Ovary (tissue), 10 donors: ENCODE measurements at places on chromosomes 16 and 17. TPM values are rescaled to one million over a fixed set of nuclear protein-coding genes. Genes with fewer than 3 reads are reported as not detected.

Gene DLX4
- total RNA-seq, result not detected

Gene KCNG4
- total RNA-seq, result not detected

Gene CMTM1
- total RNA-seq, result 3.6 TPM

Gene FADS6
- not detected for total RNA-seq

Gene KCNH4
- 0.08 TPM for total RNA-seq

DNA sequence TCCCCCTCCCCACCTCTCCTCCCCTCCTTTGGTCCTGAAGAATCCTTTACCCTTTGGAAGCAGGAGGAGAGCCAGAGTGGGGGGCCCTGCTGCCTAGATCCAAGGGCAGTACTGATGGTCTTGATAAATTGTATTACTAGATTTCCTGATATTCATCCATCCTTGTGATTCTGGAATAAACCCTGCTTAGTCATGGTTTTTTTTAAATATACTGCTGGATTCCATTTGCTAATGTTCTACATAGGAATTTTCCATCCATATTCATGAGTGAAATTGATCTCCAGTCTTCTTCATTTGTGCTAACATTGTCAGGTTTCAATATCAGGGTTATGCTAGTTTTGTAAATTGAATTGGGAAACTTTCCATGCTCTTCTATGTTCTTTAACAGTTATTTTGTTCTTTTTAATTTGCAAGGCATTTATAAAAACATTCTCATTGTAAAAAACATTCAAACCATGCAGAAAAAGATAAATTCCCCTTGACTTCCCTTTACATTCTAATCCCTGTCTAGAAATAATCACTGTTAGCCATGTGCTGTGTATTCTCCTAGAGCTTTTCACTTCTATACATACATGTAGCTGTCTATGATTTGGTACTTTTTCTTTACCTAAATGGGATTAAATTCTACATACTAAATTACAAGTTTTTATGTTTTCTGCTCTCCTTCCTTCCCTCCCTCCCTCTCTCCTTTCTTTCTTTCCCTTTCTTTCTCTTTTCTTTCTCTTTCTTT lies 56.7 kb downstream of the CCDC42 start:
- no peak for DNase-seq
- no peak overlapping the region for H3K4me3 ChIP-seq
- no peaks in the 10 kb centered on the region for H3K27me3 ChIP-seq
- no peak overlapping the region for H3K27ac ChIP-seq
- H3K4me1 ChIP-seq, result no peaks in the 10 kb centered on the region

GRCh38 chr17:58272367-58273280 lies 8.1 kb downstream of the MPO start:
- no peak overlapping the region for H3K27ac ChIP-seq
- DNase-seq, result no peak
- no peaks in the 10 kb centered on the region for H3K27me3 ChIP-seq
- no peaks in the 10 kb centered on the region for H3K36me3 ChIP-seq
- no peak overlapping the region for H3K4me3 ChIP-seq

DNA sequence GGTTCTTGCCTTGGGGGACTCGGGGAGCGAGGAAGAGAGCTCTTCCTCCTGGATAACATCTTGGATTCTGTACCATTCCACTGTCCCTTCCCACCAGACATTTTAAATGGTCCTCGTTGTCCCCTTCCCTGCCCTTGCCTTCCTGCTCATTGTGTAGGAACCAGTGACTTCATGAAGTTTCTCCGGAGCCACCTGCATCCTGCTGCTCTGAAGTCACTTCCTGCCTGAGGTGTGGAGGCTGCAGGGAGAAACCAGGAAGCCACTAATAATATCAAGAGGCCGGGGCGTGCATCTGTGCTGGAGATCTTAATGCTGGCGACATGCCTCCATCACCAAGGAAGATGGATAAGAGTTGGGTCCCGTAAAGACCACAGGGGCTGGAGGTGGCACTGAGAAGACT lies 6.2 kb upstream of the SLC16A13 start:
- DNase-seq, result peak; percentile 28
- H3K4me3 ChIP-seq, result no peak overlapping the region
- H3K36me3 ChIP-seq, result no peaks in the 10 kb centered on the region
- no peaks in the 10 kb centered on the region for H3K4me1 ChIP-seq
- H3K27me3 ChIP-seq, result no peaks in the 10 kb centered on the region

- no peaks in the 10 kb centered on the region for H3K4me1 ChIP-seq
- H3K27ac ChIP-seq, result no peak overlapping the region
- no peak overlapping the region for H3K4me3 ChIP-seq
- DNase-seq, result no peak
- H3K36me3 ChIP-seq, result no peaks in the 10 kb centered on the region
Measured at GRCh38 chr17:74485022-74485743, 18.7 kb downstream of the CD300A start.

GRCh38 chr16:84315422-84315821 lies 20.7 kb downstream of the WFDC1 start:
- H3K4me1 ChIP-seq, result no peaks in the 10 kb centered on the region
- no peak overlapping the region for H3K4me3 ChIP-seq
- no peaks in the 10 kb centered on the region for H3K36me3 ChIP-seq
- DNase-seq, result no peak

- H3K36me3 ChIP-seq, result no peaks in the 10 kb centered on the region
- no peak overlapping the region for H3K4me3 ChIP-seq
- peaks cover 4% of the 10 kb centered on the region for H3K4me1 ChIP-seq
- no peak overlapping the region for H3K27ac ChIP-seq
Measured at GRCh38 chr16:79217375-79218011, 383.0 kb downstream of the MAF start.

DNA sequence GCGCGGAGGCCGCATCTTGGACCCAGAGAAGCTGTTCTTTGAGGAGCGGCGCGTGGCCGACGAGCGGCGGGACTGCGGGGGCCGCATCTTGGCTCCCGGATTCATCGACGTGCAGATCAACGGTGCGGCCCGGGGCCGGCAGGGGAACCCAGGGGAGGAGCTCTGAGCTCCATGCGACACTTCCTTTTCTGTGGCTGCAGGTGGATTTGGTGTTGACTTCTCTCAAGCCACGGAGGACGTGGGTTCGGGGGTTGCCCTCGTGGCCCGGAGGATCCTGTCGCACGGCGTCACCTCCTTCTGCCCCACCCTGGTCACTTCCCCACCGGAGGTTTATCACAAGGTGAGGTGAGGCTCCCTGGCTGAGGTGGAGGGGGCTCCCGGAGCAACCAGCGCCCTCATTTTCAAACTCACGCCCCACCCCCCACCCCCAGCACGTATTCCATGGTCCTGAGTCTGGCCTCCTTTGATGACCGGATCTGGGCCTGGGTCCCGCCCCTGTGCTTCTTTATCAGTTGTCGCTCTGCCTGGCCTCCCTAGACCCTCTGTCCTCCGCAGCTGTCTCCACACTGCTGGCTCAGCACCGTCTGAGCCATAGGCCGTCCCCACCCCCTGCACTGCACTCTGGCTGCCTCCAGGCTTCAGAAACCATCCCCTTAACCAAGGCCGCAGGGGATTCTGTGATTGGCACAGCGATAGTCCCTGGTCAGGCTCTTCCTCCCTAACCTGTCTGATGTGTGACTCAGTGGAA lies 787 bp downstream of the AMDHD2 start:
- H3K27me3 ChIP-seq, result no peaks in the 10 kb centered on the region
- no peaks in the 10 kb centered on the region for H3K36me3 ChIP-seq
- H3K27ac ChIP-seq, result no peak overlapping the region
- peaks cover 27% of the 10 kb centered on the region for H3K4me1 ChIP-seq
- DNase-seq, result no peak

GRCh38 chr16:88920618-88921590 lies 54.4 kb upstream of the PABPN1L start:
- no peaks in the 10 kb centered on the region for H3K27me3 ChIP-seq
- H3K4me3 ChIP-seq, result no peak overlapping the region
- H3K36me3 ChIP-seq, result no peaks in the 10 kb centered on the region
- no peak for DNase-seq

GRCh38 chr17:74863420-74864296 lies 4.0 kb upstream of the GRIN2C start:
- peaks cover 3% of the 10 kb centered on the region for H3K27me3 ChIP-seq
- H3K27ac ChIP-seq, result no peak overlapping the region
- peaks cover 3% of the 10 kb centered on the region for H3K4me1 ChIP-seq
- H3K36me3 ChIP-seq, result no peaks in the 10 kb centered on the region
- H3K4me3 ChIP-seq, result no peak overlapping the region

GRCh38 chr17:31525801-31526549 lies 134.5 kb downstream of the RAB11FIP4 start:
- no peaks in the 10 kb centered on the region for H3K27me3 ChIP-seq
- no peak overlapping the region for H3K4me3 ChIP-seq
- H3K27ac ChIP-seq, result no peak overlapping the region
- peaks cover 6% of the 10 kb centered on the region for H3K4me1 ChIP-seq
- no peak for DNase-seq

DNA sequence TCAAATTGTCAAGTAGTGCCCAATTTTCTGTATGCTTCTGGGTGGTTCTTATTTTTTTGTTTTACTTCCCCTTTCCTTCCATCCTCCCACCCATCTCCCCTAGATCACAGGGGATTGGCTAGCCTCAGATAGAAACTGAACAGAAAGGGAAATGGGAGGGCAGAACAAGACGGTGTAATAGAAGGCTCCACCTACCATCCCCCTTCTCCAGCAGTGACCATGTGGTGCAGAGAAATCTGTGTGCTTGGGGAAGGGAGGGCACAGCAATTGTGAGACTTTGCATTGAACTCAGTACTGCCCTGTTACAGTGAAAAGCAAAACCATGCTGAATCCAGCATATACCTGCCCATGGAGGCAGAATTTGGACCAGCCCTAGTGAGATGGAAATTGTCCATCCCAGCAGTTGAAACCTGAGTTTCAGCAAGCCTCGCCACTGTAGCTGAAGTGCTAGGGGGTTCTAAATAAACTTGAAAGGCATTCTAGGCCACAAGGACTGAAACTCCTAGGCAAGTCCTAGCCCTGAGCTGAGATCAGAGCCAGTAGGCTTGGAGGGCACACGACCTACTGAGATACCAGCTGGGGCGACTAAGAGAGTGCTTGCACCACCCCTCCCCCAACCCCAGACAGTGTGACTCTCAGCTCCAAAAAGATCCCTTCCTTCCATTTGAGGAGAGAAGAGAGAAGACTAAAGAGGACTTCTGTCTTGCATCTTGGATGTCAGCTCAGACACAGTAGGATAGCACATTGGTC lies 5.2 kb downstream of the SLFN11 start:
- H3K27me3 ChIP-seq, result no peaks in the 10 kb centered on the region
- H3K36me3 ChIP-seq, result no peaks in the 10 kb centered on the region
- DNase-seq, result no peak
- H3K27ac ChIP-seq, result no peak overlapping the region
- no peak overlapping the region for H3K4me3 ChIP-seq

DNA sequence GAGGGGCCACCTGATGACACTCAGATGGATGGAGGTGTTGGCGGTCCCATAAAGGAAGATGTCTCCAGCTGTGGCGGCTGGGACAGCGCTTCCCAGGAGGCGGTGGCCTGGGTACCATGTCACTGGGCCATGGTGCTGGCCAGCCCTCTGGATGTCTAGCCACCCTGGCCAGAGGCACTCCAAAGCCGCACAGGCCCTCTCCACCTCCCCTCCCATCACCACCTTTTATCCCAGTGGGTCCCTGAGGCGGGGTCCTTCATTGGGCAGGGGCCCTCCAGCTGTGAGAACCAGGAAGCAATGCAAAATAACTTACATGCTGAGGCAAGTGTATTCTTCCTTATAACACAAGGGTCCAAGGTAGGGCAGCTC lies 23.1 kb downstream of the RAB11FIP4 start:
- H3K36me3 ChIP-seq, result no peaks in the 10 kb centered on the region
- no peak for DNase-seq
- no peak overlapping the region for H3K4me3 ChIP-seq
- H3K4me1 ChIP-seq, result no peaks in the 10 kb centered on the region
- H3K27me3 ChIP-seq, result no peaks in the 10 kb centered on the region
- no peak overlapping the region for H3K27ac ChIP-seq

GRCh38 chr16:51884773-51885172 lies 662.2 kb downstream of the TOX3 start:
- H3K36me3 ChIP-seq, result no peaks in the 10 kb centered on the region
- DNase-seq, result no peak
- H3K27me3 ChIP-seq, result no peaks in the 10 kb centered on the region
- no peak overlapping the region for H3K27ac ChIP-seq
- no peaks in the 10 kb centered on the region for H3K4me1 ChIP-seq

GRCh38 chr16:50588276-50588675 lies 40.1 kb downstream of the NKD1 start:
- H3K36me3 ChIP-seq, result no peaks in the 10 kb centered on the region
- no peak overlapping the region for H3K27ac ChIP-seq
- no peaks in the 10 kb centered on the region for H3K27me3 ChIP-seq
- no peak overlapping the region for H3K4me3 ChIP-seq
- no peak for DNase-seq
- peaks cover 32% of the 10 kb centered on the region for H3K4me1 ChIP-seq
